ENCODE measurements at places on chromosomes 2 and 18. TPM values are rescaled to one million over a fixed set of nuclear protein-coding genes. Genes with fewer than 3 reads are reported as not detected.

GRCh38 chr2:231259104-231259503 lies 60.7 kb downstream of the ARMC9 start:
- no peak for DNase-seq

- no peak for DNase-seq
These were observed 259.0 kb upstream of the SALL3 start for GRCh38 chr18:78720456-78721237.

DNA sequence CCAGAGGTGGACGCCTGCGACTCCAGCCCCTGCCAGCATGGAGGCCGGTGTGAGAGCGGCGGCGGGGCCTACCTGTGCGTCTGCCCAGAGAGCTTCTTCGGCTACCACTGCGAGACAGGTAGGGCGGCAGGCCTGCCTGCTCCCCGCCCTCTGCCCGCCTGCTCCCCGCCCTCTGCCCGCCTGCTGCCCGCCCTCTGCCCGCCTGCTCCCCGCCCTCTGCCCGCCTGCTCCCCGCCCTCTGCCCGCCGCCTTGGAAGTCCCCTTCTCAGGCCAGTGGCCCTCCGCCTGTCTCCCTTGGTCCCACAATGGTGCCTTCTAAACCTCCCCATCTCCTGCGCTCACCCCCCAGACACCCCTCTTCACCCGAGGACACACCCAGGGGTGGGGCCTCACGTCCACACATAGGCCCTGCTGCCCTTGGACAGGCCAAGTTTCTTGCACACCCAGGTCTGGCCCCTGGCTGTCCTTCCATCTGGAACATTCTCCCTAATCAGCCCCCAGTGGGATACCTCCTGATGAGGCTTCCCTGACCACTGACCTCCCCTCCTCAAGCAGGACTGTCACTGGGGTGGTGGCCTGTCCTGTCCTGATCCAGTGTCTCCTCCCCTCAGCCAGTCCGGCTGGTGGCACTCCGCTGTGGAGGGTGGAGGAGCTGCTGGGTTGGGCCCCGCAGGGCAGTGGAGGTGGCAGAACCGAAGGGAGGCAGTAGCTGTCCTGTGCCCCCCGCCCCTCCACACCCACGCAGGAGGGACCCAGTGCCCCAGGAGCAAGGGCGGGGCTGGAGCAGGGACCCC lies 37.9 kb downstream of the MTERF4 start:
- no peak for DNase-seq

DNA sequence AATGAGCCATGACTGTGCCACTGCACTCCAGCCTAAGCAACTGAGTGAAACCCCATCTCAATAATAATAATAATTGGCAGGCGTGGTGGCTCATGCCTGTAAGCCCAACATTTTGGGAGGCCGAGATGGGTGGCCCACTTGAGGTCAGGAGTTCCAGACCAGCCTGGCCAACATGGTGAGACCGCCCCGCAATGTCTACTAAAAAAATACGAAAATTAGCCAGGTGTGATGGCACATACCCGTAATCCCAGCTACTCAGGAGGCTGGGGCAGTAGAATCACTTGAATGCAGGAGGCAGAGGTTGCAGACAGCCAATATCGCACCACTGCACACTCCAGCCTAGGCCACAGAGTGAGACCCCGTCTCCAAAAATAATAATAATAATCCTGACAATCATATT lies 27.9 kb upstream of the LPIN2 start:
- no peak for DNase-seq

DNA sequence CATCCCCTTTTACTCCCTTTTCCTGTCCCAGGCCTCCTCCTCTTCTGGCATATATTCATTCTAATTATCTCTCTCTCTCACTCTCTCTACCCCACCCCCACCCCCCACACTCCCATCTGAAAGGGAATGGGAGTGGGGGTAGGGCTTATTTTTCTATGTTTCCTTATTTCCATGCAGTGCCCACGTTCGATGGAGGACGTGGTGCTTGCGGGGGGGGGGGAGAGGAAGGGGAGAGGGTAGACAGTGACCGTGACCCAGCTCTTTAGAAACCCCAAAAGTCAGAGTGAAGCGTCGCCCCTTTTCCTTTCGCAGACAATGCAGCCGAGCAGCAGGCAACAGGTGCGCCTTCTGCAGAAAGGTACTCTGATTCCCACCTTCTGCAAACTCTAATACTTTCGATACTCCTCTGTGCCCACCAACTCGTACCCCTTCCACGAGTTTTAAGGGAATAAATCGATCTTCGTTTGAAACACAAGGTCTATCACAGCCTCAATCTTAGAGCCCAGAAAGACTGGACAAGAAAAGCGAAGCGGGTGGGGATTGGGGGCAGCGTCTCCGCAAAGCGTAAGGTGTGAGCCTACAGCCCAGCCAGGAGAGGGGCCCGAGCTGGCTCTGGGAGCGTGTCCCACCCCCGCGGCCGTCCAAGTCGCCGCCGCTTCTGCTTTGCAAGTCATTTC lies 891 bp upstream of the NR4A2 start:
- DNase-seq: no peak

DNA sequence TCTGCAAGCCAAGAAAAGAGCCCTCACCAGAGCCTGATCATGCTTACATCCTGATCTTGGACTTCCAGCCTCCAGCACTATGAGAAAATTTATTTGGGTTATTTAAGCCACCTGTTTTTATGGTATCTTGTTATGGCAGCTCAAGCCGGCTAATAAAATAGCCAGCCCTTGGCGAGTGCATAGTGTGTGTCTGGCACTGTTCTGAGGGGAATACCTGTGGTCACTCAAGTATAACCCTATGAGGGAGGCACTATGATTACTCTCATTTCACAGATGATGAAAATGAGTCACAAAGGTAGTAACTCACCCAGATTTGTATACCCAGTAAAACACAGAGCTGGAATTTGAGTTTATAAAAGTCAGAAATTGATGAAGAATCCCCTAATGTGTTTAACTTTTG lies 556.9 kb upstream of the SETBP1 start:
- DNase-seq: peak; percentile 4

- no peak for DNase-seq
These were observed 42.3 kb downstream of the NOL10 start for GRCh38 chr2:10647441-10647840.

- no peak for DNase-seq
These were observed 289.0 kb downstream of the CNTNAP5 start for GRCh38 chr2:124314084-124314483.

GRCh38 chr2:830419-831224 lies 120.0 kb upstream of the SNTG2 start:
- no peak for DNase-seq

DNA sequence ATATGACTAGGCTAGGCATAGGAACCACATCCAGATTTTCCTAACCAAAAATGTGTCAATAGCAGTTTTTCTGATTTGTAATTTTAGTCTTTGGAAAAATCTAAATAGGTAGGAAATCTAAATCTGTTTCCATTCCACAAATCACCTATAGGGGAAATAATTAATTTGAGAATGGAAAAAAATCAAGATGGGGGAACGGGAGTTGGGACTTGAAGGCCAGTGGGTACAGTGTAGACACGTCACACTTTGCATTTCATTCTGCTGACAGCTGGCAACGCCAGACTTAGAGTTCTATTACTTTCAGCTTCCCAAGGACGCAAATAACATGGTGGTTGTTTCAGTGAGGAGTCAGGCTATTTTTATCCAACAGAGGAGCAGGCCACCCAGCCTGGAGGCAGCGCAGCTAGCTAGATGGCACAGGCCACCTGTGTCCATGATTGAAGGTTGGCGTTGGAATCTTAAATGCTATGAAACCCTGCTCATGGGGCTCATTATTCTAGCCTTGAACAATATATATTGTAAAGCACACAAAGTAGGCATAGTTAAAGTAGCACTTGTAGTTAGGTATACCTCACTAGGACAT lies 23.4 kb downstream of the HNRNPA3 start:
- no peak for DNase-seq

DNA sequence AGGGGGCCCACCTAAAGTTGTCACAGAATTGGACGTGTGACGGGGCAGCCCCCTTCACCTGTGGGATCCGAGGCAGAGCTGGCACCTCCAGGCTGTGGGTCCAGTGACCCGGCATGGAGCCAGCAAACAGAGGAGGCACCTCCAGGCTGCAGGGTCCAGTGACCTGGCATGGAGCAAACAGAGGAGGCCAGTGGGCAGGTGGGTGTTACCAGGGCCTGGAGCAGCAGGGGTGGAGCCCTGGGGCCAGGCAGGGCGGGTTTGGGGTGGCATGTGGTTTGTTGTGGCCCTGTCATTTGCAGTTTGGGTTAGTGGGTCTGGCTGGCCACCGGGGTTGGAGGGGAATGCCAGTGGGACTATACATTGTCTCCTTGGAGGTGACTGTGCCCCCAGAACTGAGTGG lies 68.2 kb downstream of the HPCAL1 start:
- DNase-seq: no peak

DNA sequence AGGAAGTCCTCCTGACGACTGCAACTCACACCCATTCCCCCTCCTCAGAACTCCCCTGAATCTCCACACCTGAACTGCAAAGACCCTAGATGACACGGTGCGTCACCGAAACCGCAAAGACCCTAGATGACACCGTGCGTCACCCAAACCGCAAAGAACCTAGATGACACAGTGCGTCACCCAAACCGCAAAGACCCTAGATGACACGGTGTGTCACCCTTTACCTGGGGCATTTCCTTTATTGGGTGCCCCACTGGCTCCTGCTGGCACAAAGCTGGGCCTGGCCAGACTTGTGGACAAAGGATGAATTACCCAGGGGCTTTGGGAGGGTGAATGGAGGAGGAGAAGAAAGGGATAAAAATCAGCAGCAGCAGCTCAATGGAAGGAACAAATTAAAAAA lies 123.8 kb downstream of the CELF4 start:
- DNase-seq: no peak

GRCh38 chr2:172555272-172555521 lies 693 bp upstream of the PDK1 start:
- no peak for DNase-seq

- no peak for DNase-seq
These were observed 161.3 kb downstream of the MEIS1 start for GRCh38 chr2:66596256-66596655.

- DNase-seq: no peak
These were observed 72.6 kb downstream of the ZNF532 start for GRCh38 chr18:58937071-58937886.

- no peak for DNase-seq
These were observed 25.6 kb downstream of the MRPL33 start for GRCh38 chr2:27796791-27797765.

DNA sequence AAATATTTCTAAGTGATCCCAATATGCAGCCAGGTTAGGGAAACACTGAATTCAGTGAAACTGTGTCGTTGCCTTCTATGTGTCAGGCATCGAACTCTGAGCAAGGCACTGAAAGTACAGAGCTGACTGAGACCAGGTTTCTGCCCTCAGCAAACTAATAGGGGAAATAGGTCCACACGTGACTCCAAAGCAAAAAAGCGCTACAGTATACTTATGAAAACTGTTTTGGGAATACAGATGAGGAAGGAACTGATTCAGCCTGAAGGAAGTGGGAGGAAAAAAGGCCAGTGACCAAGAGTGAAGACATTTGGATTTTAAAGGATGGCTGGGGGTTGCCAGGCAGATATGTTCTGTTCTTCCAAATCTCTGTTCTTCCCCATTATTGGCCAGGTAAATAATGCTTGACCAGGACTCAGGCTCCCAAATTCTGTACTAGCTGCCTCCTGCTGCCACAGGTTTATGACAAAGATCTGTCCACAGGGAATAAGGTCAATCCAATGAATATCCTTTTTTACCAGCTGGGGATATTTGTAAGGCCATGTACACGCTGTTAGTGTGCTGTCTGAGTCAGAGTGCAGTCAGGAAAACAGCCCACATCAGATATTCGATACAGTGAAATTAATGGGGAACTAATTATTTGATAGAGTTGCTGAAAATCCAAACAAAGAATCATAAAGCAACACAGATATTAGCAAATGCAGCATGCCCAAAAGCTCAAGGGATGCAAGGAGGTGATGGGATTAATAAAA lies 24.5 kb upstream of the INPP4A start:
- no peak for DNase-seq

DNA sequence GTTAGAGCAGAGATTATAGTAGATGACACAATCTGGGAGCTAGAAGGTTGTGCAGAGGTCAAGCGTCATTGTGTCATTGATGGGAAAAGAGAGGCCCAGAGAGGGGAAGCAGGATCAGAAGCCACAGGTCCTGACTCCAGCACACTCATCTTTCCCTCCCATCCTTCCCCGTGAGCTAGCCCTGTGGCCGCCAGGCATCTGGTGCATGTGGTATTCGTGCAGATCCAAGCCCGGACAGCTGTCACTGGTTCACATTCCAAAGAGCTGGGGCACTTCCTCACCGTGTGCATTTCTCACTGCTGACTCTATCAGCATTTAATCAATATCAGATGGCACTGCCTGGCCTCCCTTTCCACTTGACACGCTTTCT lies 94.1 kb upstream of the THOC1 start:
- DNase-seq: no peak

DNA sequence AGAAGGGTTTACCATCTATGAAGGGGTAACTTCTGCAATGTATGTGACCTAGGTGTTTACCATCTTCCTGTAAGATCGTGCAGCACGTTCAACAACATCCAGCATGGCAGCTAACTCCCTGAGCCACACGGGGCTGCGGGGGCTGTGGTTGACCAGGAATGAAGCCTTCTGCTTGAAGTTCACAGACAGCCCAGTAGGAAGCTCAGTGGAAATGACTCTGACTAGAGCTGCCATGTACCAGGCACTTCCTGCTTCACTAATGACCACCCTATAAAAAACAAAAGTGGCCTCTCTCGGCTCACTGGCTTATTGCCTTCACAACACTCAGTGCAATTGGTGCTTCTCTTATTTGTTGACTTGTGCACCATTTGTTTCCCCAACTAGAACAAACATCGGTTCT lies 99.7 kb upstream of the SMAD7 start:
- DNase-seq: no peak

DNA sequence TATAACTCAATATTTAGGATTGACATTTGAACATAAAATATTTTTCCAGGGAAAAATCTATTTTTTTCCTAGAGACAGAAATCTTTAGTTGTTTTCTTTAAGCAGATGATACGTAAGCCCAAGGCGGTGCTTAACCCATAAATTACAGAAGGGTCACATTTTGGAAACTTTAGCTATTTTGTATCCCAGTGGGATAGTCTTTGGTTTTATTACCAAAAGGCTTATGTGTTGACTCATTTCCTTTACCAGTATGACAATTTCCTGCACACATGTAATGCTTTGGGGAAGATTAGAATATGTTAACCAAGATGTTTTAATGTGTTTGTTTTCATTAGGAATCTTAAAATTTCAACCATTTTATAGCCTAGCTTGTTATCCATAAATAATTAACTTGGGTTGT lies 24.8 kb downstream of the DYNC1I2 start:
- DNase-seq: no peak

GRCh38 chr18:46652372-46652771 lies 4.6 kb downstream of the LOXHD1 start:
- no peak for DNase-seq

- no peak for DNase-seq
These were observed 195.6 kb upstream of the POU3F3 start for GRCh38 chr2:104658144-104658835.

The TUBA4B gene
- 0.75 TPM for polyA plus RNA-seq

The RFX8 gene
- polyA plus RNA-seq: 0.98 TPM

The RGPD3 gene
- polyA plus RNA-seq: 0.12 TPM

The CERS6 gene
- polyA plus RNA-seq: 51.1 TPM

The ATP5F1A gene
- polyA plus RNA-seq: 771 TPM

The HRH4 gene
- polyA plus RNA-seq: 0.17 TPM

The PLCL1 gene
- 16.8 TPM for polyA plus RNA-seq

The PLCD4 gene
- polyA plus RNA-seq: 11.9 TPM

The SERPINB10 gene
- 0.27 TPM for polyA plus RNA-seq

The CRYGD gene
- polyA plus RNA-seq: not detected

The XPO1 gene
- polyA plus RNA-seq: 322 TPM

The GAREM2 gene
- polyA plus RNA-seq: 6.7 TPM

The NDUFV2 gene
- 131 TPM for polyA plus RNA-seq
